Mammary epithelial cell (primary cell): ENCODE measurements at places on chromosomes 3 and 15. TPM values are rescaled to one million over a fixed set of nuclear protein-coding genes. Genes with fewer than 3 reads are reported as not detected.

The ADAMTSL3 gene
- 0.02 TPM for polyA plus RNA-seq

The TF gene
- polyA plus RNA-seq, result 0.08 TPM

The MASP1 gene
- not detected for polyA plus RNA-seq

The WDR73 gene
- 20.7 TPM for polyA plus RNA-seq

The CAPN3 gene
- polyA plus RNA-seq, result 3.6 TPM

The CPN2 gene
- not detected for polyA plus RNA-seq

The SACM1L gene
- polyA plus RNA-seq, result 11.5 TPM

The ARHGEF26 gene
- 1.2 TPM for polyA plus RNA-seq
